Activated naive CD8-positive, alpha-beta T cell treated with anti-CD3 and anti-CD28 coated beads, Interleukin-2, amount 10 ng/mL, durations not matched to agents 7 days and 5 days (primary cell): ENCODE measurements at places on chromosomes 11 and 22. TPM values are rescaled to one million over a fixed set of nuclear protein-coding genes. Genes with fewer than 3 reads are reported as not detected.
A peak's percentile ranks its signal among the peaks of the same experiment; 100 is the strongest.

SCO2 gene
- total RNA-seq = 12.8 TPM

F2 gene
- total RNA-seq = not detected

CDON gene
- total RNA-seq = 3.9 TPM

CASP5 gene
- total RNA-seq = not detected

OR8G5 gene
- total RNA-seq = not detected

LRRC74B gene
- total RNA-seq = not detected

GVQW3 gene
- total RNA-seq = 6.8 TPM

GGT5 gene
- not detected for total RNA-seq

IGLL1 gene
- total RNA-seq = not detected

DNA sequence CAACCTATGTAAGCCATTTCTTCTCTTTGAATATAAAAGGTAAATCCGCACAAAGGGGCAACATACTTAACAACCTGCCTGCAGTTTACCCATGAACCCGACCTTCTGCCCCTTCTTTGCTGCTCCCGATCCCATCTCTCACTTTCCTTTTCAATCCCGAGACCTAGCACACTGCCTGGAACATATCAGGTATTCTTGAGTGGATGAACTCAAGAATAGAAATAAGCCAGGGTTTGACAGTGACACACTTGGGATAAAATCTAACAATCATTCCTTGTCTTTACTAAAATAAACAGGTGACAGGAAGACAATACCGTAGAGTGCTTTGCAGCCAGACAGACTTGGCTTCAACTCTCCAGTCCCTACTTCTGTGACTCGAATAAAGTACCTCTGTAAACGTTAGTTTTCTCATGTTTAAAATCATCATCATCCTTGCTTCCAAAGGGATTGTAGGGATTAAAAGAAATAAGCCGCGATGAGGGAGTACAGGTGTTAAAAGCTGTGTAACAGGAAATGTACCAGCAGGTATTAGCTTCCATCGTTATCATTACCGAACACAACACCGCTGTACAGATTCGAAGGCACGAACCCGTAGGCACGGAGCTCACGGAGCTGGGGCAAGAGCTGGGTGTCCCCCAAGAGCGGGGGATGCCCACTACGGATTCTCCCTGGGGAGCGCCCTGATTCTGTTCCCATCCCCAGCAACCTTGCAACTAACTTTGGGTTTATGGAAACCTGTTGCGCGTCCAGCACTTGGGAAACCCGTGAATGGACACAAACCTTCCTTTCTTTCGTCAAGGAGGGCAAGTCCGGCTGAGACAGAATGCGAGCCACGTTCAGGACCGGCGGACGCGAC lies 720 bp downstream of the UFD1 start:
- H3K27ac ChIP-seq = peak overlapping the region; percentile 77
- H3K27me3 ChIP-seq = no peaks in the 10 kb centered on the region
- no peak for DNase-seq
- peaks cover 38% of the 10 kb centered on the region for H3K4me1 ChIP-seq
- H3K36me3 ChIP-seq = peaks cover 6% of the 10 kb centered on the region

DNA sequence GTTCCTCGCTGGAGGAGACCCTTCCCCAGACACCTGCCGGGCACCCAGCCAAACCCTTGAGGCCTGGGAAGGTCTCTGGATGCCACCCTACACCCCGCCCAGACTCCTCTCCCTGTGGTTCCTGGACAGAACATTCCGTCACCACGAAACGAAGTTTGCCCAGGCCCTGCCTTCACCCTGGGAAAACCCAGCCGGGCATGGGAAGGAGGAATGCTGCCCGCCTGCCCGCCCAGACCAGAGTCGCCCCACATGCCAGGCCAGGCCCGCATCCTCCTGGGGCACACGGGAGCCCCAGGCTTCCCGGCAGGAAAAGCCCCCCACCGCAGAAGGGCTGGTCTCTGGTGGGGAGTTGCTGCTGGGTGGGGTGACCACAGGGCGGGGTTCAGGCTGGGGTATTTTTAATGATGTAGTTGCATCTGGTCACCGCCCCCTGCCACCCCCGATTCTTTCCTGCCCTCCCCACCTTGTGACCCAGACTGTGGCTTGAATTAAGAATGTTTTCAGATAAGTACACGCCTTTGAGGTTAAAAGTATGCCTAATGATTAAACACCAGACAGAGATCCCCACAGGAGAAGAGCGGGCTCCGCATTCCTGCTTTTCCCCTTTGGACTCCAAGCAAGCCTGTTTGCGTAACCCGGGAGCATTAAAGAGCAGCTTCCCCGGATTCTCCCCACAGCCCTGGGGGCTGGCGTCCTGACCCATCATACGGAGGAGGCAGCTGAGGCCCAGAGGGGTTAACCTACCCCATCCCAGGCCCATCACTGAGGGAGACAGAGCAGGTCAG lies 44.6 kb upstream of the PPARA start:
- H3K4me1 ChIP-seq = no peaks in the 10 kb centered on the region
- no peak for DNase-seq
- no peaks in the 10 kb centered on the region for H3K27me3 ChIP-seq
- H3K36me3 ChIP-seq = no peaks in the 10 kb centered on the region
- no peak overlapping the region for H3K4me3 ChIP-seq

DNA sequence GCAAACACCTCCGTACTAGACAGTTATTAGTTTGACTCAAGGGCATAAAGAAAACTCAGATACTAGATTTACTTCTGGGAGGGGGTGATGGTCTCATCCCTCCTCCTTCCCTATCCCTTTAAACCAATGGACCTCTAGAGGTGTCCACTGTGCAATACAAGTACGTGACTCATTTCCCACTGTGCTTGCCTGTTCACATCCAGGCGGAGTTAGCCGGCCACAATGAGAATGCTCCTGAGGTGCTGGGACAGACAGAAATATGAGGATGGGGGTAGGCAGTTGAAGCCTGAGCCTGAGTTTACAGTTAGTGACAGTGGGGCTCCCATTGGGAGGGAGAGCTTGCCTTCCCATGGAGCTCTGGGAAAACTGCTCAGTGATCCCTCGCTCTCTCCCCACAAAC lies 8.4 kb upstream of the PMM1 start:
- H3K4me3 ChIP-seq = no peak overlapping the region
- H3K36me3 ChIP-seq = peaks cover 25% of the 10 kb centered on the region
- H3K27ac ChIP-seq = no peak overlapping the region
- no peak for DNase-seq
- H3K4me1 ChIP-seq = peaks cover 15% of the 10 kb centered on the region

DNA sequence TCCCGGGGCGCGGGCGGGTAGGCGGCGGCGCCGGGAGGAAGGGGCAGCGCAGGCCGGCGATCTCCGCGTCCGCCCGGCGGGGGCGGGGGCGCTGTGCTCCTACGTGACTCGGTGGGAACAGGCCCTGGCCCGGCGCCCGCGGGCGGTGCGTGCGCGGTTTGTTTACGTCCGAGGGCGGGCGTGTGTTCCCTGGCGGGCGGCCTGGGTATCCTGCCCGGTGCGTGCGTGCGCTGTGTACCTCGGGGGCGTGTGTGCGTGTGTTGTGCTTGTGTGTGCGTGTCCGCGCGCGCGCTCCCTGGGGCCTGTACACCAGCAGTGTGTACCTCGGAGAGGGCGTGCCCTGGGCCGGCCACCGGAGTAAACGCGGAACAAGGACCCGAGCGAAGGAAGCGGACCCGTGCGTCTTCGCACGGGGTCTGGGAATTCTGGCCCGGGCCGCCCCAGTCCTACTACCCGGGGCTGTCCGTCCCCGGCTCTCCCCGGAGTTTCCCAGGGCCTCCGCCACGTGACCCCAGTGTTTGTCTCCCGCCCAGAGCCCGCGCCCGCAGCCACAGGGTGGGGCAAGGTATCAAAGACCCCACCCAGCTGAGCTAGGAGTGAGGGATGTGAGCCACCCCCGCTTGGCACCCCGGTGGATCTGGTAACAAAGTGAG lies 769 bp downstream of the MAFF start:
- peak overlapping the region; percentile 82 for H3K27ac ChIP-seq

GRCh38 chr11:73532310-73532709 lies 65.6 kb downstream of the FAM168A start:
- H3K27ac ChIP-seq = no peak overlapping the region
- peaks cover 9% of the 10 kb centered on the region for H3K36me3 ChIP-seq
- peaks cover 27% of the 10 kb centered on the region for H3K4me1 ChIP-seq
- no peaks in the 10 kb centered on the region for H3K27me3 ChIP-seq

GRCh38 chr11:64810891-64811272 lies 531 bp upstream of the MEN1 start:
- H3K27ac ChIP-seq = peak overlapping the region; percentile 90
- H3K27me3 ChIP-seq = no peaks in the 10 kb centered on the region
- DNase-seq = peak; percentile 53
- peak overlapping the region; percentile 95 for H3K4me3 ChIP-seq
- peaks cover 4% of the 10 kb centered on the region for H3K36me3 ChIP-seq

GRCh38 chr22:26709617-26710390 lies 52.4 kb downstream of the MIAT start:
- H3K27ac ChIP-seq = no peak overlapping the region
- no peak for DNase-seq
- H3K36me3 ChIP-seq = peaks cover 10% of the 10 kb centered on the region
- no peak overlapping the region for H3K4me3 ChIP-seq
- H3K4me1 ChIP-seq = peaks cover 12% of the 10 kb centered on the region
- H3K27me3 ChIP-seq = no peaks in the 10 kb centered on the region

DNA sequence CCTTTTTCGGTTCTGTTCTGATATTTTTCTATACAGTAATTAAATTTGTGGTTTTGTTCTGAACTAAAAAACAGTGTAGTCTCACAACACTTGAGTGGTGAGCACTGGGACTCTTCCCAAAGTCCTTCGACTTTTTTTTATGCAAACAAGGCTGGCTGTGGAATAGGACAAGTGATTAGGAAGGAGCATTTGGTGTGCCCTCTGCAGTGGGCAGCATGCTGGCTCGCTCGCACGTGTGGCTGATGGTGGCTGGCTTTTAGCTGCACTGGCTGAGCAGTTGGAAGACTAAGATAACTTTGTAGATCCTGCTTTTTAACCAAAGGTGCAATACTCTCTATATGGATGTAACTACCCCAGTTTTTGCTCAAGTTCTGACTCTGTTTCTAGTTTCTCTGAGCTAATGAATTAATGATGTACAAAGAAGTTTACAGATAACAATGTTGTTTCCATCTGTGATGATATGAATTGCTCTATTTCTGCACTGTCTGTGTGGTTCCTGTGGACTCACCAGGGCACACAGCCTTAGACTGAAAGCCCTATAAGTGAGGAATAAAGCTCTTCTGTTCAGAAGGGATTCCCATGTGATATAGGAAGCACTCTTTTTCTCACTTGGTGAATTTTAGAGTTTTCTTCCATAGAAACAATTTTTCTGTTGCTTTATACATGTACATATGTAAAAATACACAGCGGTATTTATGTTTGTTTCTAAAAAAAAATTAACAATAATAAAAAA lies 143.1 kb upstream of the RASSF10 start:
- H3K4me1 ChIP-seq = peaks cover 4% of the 10 kb centered on the region
- no peak overlapping the region for H3K4me3 ChIP-seq
- peaks cover 69% of the 10 kb centered on the region for H3K27me3 ChIP-seq
- no peak for DNase-seq

DNA sequence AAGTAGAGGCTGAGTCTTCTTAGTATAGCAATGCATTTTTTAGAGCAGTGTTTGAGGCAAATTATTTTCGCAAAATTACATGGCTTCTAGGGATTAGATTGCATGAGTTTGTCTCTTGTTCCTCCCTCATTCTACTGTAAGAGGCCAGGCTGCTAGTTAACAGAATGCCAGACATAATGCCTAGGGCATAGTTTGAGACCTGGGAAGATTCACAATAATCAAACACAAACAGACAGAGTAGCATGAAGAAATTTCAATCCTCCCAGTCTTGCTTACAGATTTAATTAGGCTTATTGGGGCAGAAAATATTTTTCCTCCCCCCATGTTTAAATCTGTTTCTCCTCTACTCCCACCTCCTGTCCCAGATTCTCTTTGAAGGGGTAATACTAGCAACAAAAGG lies 48.3 kb downstream of the ARHGEF12 start:
- peaks cover 22% of the 10 kb centered on the region for H3K27me3 ChIP-seq
- H3K27ac ChIP-seq = no peak overlapping the region
- H3K4me1 ChIP-seq = peaks cover 4% of the 10 kb centered on the region
- DNase-seq = no peak

GRCh38 chr11:21254055-21254454 lies 584.7 kb downstream of the NELL1 start:
- no peaks in the 10 kb centered on the region for H3K27me3 ChIP-seq
- DNase-seq = no peak
- no peak overlapping the region for H3K27ac ChIP-seq

GRCh38 chr11:78810559-78811009 lies 235.9 kb upstream of the NARS2 start:
- H3K27me3 ChIP-seq = peaks cover 14% of the 10 kb centered on the region
- no peak overlapping the region for H3K4me3 ChIP-seq
- H3K36me3 ChIP-seq = no peaks in the 10 kb centered on the region
- DNase-seq = no peak
- H3K4me1 ChIP-seq = no peaks in the 10 kb centered on the region
- no peak overlapping the region for H3K27ac ChIP-seq

DNA sequence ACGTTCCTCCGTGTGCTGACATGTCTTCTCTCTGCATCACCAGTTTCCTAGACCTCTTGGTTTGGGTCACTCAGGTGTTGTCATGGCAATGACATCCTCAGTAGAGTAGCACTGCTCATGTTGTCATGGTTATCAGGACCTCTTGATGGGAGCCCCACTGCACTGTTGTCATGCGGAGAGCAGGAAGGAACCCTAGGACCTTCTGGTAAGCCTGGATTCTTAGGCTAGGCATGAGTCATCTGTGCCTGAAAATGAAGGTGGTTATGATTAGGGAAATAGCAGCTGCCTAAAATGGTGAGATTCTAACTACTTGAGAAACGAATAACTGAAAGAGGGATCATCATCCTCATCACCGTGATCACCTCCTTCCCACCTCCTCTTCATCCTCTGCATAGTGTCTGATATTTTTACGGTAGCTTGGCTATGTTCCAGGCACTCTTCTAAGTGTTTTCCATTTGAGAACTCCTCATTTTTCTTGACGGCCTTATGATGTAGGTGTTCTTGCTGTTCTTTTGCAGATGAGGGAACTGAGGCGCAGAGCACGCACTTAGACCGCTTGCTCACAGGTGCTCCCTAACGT lies 858.4 kb downstream of the NTM start:
- no peaks in the 10 kb centered on the region for H3K36me3 ChIP-seq
- H3K27ac ChIP-seq = no peak overlapping the region
- DNase-seq = no peak
- H3K4me3 ChIP-seq = no peak overlapping the region
- H3K4me1 ChIP-seq = no peaks in the 10 kb centered on the region

GRCh38 chr22:36544107-36544620 lies 15.2 kb upstream of the EIF3D start:
- no peak overlapping the region for H3K4me3 ChIP-seq
- DNase-seq = no peak
- H3K27ac ChIP-seq = no peak overlapping the region
- peaks cover 36% of the 10 kb centered on the region for H3K4me1 ChIP-seq
- H3K27me3 ChIP-seq = peaks cover 5% of the 10 kb centered on the region
